SJCRH30 (cell line): ENCODE measurements at places on chromosomes 16 and 17. TPM values are rescaled to one million over a fixed set of nuclear protein-coding genes. Genes with fewer than 3 reads are reported as not detected.

DNA sequence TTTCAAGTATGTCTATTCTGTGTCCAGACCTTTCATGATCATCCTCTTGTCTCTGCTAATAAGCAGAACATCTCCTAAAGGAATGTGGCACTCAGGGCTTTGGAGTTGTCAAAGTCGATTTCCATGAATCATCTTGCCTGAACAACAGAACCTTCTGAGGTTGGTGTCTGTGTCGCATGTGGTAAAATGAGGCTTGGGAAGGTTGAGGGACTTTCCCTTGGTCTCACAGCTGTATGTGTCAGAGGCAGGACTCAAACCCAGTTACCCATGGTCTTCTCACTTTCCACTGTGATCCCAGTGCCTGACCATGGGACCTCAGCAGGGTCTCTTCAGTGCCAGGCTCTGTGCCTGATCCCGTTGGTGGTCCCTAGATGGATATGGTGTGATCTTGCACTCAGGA lies 4.2 kb upstream of the GPRC5B start:
- no peaks in the 10 kb centered on the region for H3K36me3 ChIP-seq
- no peak overlapping the region for H3K27ac ChIP-seq
- H3K27me3 ChIP-seq = no peaks in the 10 kb centered on the region
- no peak for DNase-seq
- H3K4me1 ChIP-seq = no peaks in the 10 kb centered on the region
- H3K4me3 ChIP-seq = no peak overlapping the region

The KSR1 gene
- total RNA-seq = 35.9 and 37.6 TPM in 2 replicates

- H3K36me3 ChIP-seq = no peaks in the 10 kb centered on the region
- no peaks in the 10 kb centered on the region for H3K27me3 ChIP-seq
- H3K4me1 ChIP-seq = peaks cover 15% of the 10 kb centered on the region
- H3K27ac ChIP-seq = no peak overlapping the region
Measured at GRCh38 chr16:4049031-4049430, 67.2 kb downstream of the ADCY9 start.

DNA sequence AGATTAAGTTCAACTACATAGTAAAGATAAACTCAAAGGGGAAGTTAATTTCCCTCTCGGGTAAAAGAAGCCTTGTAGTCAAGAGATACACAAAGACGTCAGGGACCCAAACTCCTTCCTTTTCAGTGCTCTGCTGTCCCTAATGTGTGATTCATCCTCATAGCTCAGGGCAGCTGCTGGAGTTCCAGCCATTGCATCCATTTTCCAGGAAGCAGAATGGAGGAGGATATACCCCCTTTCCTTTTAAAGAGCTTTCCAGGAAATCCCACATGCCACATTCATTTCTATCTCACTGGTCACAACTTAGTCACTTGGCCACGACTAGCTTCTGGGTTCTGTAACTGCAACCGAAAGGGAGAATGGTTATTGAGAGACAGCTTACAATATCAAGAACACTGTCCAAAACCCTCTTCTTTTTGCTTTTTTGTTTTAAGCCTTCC lies 95.3 kb downstream of the SOCS1 start:
- DNase-seq = no peak
- no peaks in the 10 kb centered on the region for H3K27me3 ChIP-seq
- no peak overlapping the region for H3K4me3 ChIP-seq
- H3K27ac ChIP-seq = no peak overlapping the region

The NUP85 gene
- total RNA-seq = 95.4 and 103 TPM in 2 replicates

DNA sequence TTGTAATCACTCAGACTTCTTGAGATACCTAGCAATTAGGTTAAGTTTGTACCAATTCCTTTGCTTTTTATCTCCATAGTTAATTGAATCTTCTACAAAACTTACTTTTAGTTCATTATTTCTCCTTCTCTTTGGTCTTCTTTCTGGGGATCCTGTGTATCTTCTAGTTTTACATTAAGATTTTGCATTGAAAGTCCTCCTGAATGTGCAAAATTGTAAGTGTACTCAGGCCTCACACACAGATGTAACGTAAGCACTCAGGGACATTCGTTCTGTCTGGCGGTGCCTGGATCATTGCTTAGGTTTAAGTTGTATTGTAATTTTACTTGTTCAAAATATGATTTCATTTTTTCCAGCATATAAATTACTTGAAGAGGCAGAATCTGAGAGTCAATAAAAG lies 222.6 kb upstream of the CPHXL start:
- no peaks in the 10 kb centered on the region for H3K27me3 ChIP-seq
- no peaks in the 10 kb centered on the region for H3K36me3 ChIP-seq
- H3K27ac ChIP-seq = no peak overlapping the region
- no peak for DNase-seq
- H3K4me3 ChIP-seq = no peak overlapping the region

GRCh38 chr16:57640185-57640584 lies 11.8 kb downstream of the ADGRG1 start:
- H3K4me3 ChIP-seq = no peak overlapping the region
- peaks cover 44% of the 10 kb centered on the region for H3K27me3 ChIP-seq
- no peak for DNase-seq
- H3K4me1 ChIP-seq = no peaks in the 10 kb centered on the region
- H3K36me3 ChIP-seq = no peaks in the 10 kb centered on the region
- H3K27ac ChIP-seq = no peak overlapping the region

DNA sequence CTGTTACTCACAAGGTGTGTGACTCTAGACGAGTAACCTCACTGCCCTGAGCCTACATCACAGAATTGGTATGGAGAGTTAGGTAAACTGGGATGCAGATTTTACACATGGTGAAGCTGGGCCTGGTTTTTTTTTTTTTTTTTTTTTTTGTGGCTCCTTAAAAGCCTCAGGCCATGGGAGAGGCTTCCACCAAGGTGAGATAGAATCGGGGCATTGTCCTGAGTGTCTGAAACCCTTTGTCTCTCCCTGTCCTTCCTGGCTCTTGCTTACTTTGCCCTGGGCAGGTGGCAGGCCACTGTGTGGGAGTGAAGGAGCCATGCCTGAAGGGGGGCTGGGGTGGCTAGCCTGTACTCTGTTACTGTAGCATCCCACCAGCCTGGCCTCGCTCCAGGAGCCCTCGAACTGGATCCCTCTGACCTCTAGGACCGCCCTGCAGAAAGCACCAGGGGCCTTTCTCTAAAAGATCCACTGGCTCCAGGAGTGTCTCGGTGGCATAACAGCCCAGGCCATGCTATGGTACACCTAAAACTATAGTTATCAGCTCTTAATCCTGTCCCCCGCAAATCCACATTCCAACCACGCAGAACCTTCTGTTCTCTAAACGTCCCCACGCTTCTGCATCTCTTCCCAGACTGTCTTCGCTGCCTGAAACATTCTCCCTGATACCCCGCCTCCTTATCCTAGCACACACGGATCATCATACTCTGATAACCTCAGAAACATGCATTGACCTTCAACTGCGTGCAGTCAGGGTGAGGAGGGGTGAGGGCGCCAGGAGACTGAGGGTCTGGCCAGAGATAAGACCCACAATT lies 1.7 kb upstream of the SLC13A2 start:
- H3K4me1 ChIP-seq = peaks cover 19% of the 10 kb centered on the region
- no peak for DNase-seq
- no peak overlapping the region for H3K27ac ChIP-seq
- no peak overlapping the region for H3K4me3 ChIP-seq
- no peaks in the 10 kb centered on the region for H3K36me3 ChIP-seq
- peaks cover 30% of the 10 kb centered on the region for H3K27me3 ChIP-seq

The ADAD2 gene
- total RNA-seq = 0.22 and 0.71 TPM in 2 replicates

The CES4A gene
- not detected in 2 replicates for total RNA-seq

GRCh38 chr16:55151561-55152305 lies 172.3 kb upstream of the IRX6 start:
- no peak overlapping the region for H3K27ac ChIP-seq
- no peaks in the 10 kb centered on the region; the same call in 1 of the 2 replicates for H3K27me3 ChIP-seq
- DNase-seq = no peak
- no peak overlapping the region for H3K4me3 ChIP-seq
- no peaks in the 10 kb centered on the region for H3K36me3 ChIP-seq

- H3K4me1 ChIP-seq = no peaks in the 10 kb centered on the region
- H3K36me3 ChIP-seq = no peaks in the 10 kb centered on the region
- no peak overlapping the region for H3K4me3 ChIP-seq
- no peak for DNase-seq
Measured at GRCh38 chr16:80122115-80122514, 418.7 kb upstream of the DYNLRB2 start.
